Camera-type eye (tissue), 1 donor: ENCODE measurements at places on chromosomes 1 and 21. TPM values are rescaled to one million over a fixed set of nuclear protein-coding genes. Genes with fewer than 3 reads are reported as not detected.

Gene OR2T5
- not detected for total RNA-seq

Gene CTSS
- total RNA-seq, result 15.2 TPM

Gene CR1L
- not detected for total RNA-seq

Gene ADAM30
- total RNA-seq, result not detected

Gene PIGR
- 23.3 TPM for total RNA-seq

Gene CD52
- total RNA-seq, result not detected
